ENCODE measurements at places on chromosomes 5 and 9.

GRCh38 chr5:98935206-98935605 lies 6.4 kb upstream of the CHD1 start:
- no peak for DNase-seq

DNA sequence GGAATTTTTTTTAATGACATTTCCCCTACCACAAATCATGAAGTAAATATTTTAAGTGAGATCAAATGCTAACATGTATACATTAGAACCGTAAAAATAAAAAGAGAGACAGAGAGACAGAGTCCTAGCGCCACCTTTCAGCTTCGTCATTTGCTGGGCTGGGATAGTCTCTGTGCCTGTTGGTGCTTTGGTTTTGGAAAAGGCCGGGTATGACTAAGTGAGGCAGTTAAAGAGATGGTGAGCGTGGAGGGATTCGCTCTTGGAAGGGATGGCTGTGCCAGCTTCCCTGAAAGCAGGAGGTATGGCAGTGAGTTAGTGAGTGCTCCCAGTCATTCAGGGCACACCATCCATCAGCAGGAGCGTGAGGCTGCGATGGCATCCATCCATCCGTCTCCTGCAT lies 729.6 kb upstream of the WWC1 start:
- DNase-seq, result no peak

DNA sequence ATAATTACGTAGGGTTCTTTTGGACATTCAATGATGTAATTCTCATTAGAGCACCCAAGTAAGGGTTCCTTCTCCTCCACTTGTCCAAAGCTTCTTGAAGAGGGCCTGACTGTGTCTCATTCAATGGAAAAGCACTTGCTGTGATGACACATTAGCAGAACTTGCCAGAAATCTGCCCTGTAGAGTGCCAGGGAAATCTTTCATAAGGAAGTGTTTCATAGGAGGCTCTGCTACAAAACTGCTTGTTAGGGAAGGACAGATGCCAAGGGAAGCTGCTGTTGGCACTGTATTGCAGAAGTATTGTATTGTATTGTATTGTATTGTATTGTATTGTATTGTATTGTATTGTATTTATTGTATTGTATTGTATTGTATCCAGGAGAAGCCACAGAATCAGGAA lies 45.5 kb upstream of the MPDZ start:
- DNase-seq, result no peak

GRCh38 chr9:112869041-112869529 lies 21.6 kb downstream of the SLC46A2 start:
- DNase-seq, result no peak

DNA sequence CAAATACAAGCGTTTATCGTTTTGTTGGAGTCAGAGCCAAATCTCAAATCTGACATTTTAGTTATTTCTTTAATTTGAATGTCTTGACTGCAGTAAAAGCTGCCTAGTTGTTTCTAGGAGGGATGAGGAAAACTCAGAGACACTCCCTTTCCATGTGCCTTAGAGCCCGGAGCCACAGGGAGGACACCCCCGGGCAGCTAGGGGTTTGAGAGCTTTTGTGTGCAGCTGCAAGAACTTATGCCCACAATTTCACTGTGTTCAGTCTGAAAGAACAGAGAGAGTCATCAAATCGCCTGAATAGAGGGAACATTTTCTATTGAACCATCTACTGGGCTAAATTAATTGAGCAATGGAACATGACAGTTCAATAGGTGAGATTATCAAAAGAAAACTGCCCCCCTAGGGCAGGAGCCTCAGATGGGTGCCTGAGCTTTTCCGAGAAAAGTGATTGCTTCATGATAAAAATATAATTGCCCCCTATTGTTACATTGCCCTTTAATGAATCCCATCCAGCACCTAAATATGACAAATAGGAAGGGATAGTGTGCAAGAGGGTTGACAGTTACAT lies 709.3 kb upstream of the RGMB start:
- no peak for DNase-seq

DNA sequence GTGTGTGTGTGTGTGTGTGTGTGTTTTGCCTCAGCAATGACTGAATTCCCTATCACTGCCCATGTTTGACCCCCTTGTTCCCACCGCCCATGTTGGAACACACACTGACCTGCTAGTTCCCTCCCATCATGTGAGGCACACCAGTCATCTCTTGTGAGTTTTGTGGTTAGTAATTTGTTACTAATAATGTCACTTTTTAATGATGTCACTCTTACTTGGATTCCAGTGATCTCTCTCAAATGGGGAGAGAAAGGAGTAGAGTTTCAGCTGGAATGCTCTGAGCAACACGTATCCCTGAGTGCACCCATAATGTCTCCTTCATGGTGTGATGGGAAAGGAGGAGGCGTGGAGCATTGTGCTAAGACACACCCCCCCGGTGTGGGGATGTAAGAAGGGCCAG lies 172.6 kb downstream of the SH3GL2 start:
- DNase-seq, result no peak

- DNase-seq, result no peak
Observed at GRCh38 chr5:59178071-59178470, 595.2 kb downstream of the RAB3C start.

GRCh38 chr5:118616281-118616680 lies 372.1 kb downstream of the DTWD2 start:
- no peak for DNase-seq

All from stimulated activated CD4-positive, alpha-beta T cell treated with anti-CD3 and anti-CD28 coated beads, Interleukin-4, amount 100 ng/mL, for 1 hour (primary cell).